ENCODE measurements at places on chromosomes 5 and 9.

- DNase-seq, result no peak
Observed at GRCh38 chr9:83962165-83962564, 17.9 kb downstream of the HNRNPK start.

- peak; percentile 33 for DNase-seq
Observed at GRCh38 chr9:133113949-133114885, 6.8 kb downstream of the RALGDS start.

- DNase-seq, result no peak
Observed at GRCh38 chr9:99555792-99556191, 265.9 kb upstream of the NR4A3 start.

GRCh38 chr5:62275581-62275980 lies 30.4 kb upstream of the KIF2A start:
- DNase-seq, result no peak

- no peak for DNase-seq
Observed at GRCh38 chr9:36041506-36041905, 4.8 kb downstream of the RECK start.

GRCh38 chr9:4157584-4158499 lies 142.0 kb downstream of the GLIS3 start:
- DNase-seq, result no peak

DNA sequence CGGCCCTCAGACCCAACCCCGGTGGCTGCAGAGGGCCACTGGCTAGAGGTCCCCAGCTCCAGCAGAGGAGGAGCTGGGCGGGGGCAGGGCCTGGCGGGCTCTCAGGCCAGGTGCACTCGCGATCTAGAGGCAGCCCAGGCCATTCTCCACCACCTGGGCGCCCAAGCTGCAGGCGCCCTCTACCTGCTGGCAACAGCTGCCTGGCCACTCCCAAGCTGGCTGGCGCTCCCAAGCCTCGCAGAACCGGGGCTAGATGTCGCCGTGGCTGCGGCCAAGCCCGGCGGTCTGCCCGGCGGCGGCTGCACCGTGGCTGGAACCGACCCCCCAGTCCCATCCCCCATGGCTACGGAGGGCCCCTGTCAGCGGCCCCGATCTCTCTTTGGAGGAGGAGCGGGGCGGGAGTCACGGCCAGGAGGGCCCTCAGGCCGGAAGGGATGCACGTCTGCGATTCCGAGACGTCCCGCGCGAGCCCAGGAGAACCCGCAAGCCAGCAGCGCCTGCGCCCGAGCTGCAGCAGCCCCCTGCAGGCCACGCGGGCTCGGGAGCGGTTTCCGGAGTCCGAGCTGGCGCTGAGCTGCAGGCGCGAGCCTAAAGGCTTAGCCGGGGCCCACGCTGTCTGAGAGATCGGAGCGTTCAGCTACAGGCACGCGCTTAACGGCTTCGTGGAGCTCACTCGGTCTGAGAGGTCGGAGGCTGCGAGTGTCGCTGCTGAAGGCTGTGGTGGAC lies 44.3 kb upstream of the BICD2 start:
- no peak for DNase-seq

- DNase-seq, result no peak
Observed at GRCh38 chr5:33933723-33934169, 2.4 kb upstream of the RXFP3 start.

- no peak for DNase-seq
Observed at GRCh38 chr9:127968700-127969383, 11.9 kb downstream of the EEIG1 start.

- DNase-seq, result no peak
Observed at GRCh38 chr9:125547368-125547767, 159.6 kb downstream of the MAPKAP1 start.

DNA sequence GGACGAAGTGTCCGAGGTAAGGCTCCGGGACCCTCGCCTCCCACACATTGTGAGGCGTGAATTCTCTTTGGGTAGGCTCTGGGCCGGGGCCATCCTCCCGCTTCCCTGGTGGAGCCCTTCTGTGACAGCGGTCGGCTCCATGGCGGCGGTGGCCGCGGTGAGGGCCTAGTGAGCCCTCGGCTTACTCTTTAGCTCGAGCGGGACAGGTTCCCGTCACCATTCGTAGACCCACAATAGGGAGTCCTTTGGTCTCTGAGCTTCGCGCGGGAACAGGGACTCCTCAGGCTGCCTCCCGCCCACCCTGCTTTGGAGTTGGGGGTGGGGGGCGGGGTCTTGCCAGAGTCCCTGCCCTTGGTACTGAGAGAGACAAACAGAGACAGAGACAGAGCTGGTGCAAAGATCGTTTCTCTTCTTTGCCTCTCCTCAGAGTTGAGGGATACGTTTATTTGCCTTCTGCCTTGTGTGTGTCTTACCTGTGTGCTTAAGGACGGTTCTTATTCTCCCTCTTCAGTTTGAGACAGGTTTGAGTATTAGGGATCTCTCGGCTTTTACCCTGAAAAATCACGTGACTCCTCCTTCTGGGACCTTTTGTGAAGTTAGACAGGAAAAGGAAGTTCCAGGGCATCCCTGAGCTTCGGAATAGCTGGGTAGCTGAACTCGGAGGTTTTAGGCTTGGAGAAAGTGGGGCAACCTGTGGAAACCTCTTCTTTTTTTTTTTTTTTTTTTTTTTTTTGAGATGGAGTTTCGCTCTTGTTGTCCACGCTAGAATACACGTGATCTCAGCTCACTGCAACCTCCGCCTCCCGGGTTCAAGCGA lies 833 bp downstream of the ANKHD1 start:
- peak; percentile 43 for DNase-seq

- DNase-seq, result no peak
Observed at GRCh38 chr5:88660947-88661805, 221.8 kb downstream of the MEF2C start.

DNA sequence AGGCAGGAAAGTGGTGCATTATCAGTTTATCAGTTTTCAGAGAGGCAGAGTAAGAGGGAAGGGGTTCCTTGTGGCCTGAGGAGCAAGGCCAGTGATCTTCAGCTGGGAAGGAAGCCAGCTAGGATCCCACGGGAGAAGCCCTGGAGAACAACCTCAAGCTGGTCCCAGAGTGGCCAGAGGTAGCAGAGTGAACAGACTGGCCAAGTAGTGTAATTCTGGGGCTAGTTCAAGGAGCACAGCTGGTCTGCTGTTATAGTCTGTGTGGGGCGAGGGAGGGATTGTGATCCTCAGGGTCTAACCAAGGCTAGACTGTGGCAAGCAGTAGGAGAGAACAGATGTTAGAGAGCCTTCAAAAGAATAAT lies 164.6 kb downstream of the CARTPT start:
- DNase-seq, result no peak

DNA sequence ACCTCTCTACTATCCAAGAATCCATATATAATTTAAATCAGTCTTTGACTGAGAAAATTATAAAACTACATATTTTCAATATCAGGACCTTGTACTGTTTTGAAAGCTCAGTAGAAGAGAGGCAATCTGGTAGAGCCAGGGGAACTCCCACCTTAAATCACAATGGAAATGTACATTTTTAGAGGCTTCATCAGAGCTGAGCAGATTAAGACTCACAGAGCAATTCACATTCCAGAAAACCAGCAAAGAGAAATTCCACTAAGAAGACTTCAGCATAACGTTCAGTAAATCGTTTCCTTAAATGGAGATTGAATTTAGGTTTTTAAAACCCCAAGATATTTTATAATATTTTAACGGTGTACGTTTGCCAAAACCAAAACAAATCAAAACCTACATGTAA lies 227.8 kb upstream of the TRPM3 start:
- DNase-seq, result no peak

DNA sequence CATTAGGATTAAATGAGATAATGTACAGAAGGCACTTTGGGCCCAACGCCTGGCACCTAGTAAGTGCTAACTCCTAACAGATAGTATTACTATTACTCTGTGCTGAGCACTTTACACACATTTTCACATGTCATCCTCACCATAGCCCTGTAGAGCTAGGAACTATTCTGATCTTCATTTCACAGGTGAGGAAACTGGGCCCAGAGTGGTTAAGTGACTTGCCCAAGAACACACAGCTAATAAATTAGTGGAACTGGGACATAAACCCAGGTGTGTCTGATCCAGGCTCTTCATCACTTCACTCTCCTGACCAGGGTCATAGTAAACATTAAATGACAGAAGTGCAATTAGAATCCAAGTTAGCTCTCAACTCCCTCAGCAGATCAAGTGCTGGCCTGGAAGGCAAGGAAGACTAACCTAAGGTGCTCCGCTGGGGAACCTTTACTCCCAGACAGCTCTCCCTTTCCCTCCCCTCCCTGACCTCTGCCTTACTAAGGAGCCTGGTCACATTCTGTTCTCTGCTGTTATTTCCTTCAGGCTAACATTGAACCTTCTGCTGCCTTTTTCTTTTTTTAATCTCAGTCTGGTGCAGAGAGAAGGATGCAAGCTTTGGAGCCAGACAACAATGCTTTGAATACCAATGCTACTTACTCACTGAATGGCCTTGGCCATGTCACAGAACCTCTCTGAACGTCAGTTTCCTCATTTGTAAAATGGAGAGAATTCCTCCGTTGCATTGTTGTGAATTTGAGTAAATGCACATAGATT lies 4.1 kb upstream of the ADRA1B start:
- no peak for DNase-seq

- DNase-seq, result no peak
Observed at GRCh38 chr9:84955971-84956370, 286.4 kb downstream of the NTRK2 start.

GRCh38 chr9:95049761-95050160 lies 267.7 kb downstream of the FANCC start:
- no peak for DNase-seq

- DNase-seq, result no peak
Observed at GRCh38 chr9:84862308-84862707, 192.8 kb downstream of the NTRK2 start.

DNA sequence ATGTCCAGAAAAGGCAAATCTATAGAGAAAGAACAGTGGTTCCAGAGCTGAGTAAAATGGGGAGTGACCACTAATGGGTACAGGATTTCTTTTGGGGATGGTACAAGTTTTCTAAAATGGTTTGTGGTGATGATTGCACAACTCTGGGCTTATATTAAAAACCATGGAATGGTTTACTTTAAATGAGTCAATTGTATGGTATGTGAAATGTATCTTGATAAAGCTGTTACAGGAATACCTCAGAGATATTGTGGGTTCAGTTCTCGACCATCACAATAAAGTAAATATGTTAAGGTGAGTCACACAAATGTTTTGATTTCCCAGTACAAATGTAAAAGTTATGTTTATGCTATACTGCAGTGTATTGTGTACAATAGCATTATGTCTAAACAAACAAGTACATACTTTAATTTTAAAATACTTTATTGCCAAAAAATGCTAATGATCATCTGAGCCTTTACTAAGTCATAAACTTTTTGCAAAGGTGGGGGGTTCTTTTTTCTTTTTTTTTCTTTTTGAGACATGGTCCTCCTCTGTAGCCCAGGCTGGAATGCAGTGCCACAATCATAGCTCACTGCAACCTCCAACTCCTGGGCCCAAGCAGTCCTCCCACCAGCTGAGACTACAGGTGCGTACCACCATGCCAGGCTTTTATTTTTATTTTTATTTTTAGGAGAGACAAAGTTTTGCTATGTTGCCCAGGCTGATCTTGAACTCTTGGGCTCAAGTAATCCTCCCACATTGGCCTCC lies 65.9 kb downstream of the SHOC1 start:
- DNase-seq, result no peak

- DNase-seq, result peak; percentile 41
Observed at GRCh38 chr5:13946111-13946510, 1.6 kb upstream of the DNAH5 start.

DNA sequence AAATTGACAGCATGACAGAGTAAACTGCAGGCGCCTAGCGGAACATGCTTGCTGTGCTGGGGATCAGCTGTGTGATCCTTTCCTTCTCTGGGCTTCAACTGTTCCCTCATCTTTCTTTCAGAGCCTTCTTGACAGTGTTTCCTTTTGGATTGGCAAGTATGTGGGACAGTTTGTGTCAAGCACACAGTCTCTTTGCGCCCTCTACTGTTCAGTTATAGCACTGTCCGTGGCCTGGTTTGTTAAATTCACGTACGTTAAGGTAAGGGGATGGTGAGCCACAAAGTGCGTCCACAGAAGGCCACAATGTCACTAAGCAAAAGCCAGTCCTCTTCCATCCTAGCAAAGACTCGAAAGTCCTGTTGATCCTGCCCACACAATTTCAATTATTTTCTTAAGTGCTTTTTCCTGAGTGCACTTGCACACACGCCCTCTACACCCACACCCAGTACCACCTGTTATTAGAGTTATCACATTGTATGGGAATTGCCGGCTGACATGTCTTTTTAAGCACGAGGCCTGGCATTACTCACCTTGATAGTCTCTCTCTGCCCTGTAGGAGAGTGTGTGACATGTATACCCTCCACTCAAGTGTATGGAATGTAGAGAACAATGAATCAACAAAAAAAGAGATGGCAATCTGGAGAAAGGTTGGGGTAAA lies 22.5 kb upstream of the PTPN3 start:
- DNase-seq, result peak; percentile 82

GRCh38 chr5:111585946-111586345 lies 73.6 kb upstream of the STARD4 start:
- no peak for DNase-seq

- no peak for DNase-seq
Observed at GRCh38 chr5:131324303-131324702, 60.5 kb downstream of the CDC42SE2 start.

GRCh38 chr9:128701227-128701854 lies 962 bp upstream of the PKN3 start:
- no peak for DNase-seq

DNA sequence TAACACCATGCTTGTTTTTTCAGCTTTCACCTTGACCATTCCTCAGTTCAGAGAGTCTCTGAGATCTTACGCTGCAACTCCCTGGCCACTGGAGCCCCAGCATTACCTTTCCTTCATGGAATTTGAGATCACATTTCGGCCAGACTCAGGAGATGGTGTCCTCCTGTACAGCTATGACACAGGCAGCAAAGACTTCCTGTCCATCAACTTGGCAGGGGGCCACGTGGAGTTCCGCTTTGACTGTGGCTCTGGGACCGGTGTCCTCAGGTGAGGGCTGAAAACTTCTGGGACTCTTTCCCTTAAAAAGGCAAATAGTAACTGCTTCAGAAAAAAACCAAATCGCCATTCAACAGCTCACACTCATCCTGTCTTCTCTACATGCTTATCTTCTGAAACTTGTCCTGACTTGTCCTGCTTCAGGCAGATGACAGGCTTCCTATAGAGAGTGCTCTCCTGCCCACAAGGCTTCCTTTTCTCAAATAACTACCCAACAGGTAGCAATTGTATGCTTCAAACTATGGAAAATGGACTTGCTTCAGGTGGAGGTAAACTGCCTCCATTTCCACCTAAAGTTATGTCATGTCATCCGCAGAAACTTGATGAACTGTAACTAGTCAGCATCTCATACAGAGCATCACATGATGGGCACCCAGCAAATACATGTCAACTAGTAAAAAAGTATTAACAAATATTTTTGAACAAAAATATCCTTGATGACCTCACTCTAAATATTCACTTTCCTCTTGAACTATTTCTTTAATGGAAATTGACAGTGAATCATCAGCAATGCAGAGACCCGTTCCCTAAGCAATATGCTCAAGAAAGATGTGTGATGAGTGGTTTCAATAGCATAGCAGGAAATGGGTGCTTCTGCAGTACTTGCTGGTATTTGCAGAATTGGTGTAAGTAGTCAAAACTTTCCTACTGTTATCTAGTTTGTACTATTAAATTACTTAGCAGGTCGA lies 129.2 kb downstream of the LIFR start:
- DNase-seq, result no peak
